ENCODE measurements at places on chromosomes 13 and 19.

- peak; percentile 5 for DNase-seq
These were observed 53.8 kb downstream of the EPS15L1 start for GRCh38 chr19:16417660-16418596.

DNA sequence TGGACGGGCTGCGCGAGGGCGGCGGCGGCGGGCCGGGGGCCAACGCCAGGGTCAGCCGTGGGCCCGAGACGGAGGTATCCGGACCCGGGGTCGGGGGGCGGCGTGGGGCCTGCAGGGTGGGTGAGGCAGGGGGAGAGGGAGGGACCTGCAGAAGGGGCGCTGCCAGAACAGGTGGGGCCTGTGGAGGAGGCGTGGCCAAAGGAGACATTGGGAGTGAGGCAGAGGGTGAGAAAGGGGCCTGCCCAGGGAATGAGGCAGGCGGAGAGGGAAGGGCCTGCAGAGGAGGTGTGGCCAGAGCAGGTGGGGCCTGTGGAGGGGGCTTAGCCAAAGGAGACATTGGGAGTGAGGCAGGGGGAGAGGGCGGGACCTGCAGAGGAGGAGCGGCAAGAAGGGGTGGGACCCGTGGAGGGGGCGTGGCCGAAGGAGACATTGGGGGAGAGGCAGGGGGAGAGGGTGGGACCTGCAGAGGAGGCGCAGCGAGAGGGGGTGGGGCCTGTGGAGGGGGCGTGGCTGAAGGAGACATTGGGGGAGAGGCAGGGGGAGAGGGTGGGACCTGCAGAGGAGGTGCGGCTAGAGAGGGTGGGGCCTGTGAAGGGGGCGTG, 4.2 kb downstream of the PRR36 start:
- DNase-seq = no peak

GRCh38 chr13:40206241-40207000, 460.0 kb downstream of the FOXO1 start:
- peak; percentile 82 for DNase-seq

DNA sequence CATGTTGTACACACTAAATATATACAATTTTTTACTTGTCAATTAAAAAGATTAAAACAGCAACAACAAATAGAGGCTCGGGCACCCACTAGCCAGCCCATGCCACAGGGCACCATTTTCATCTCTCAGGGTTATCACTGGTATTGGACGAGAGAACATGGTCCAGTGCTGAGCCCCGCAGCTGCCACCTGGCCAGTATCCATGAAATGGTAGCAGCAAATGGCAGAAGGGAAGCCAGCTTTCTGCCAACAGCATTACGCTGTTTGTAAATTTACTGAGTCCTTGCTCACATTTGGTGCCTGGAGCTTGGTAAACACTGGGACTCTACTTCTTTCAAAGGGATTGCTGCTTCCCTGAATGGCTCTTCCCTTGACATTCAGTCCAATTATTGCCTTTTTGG, 87.9 kb upstream of the WASF3 start:
- DNase-seq = no peak

GRCh38 chr19:40592170-40592569, 9.0 kb upstream of the LTBP4 start:
- DNase-seq = no peak

GRCh38 chr13:100838387-100838786, 163.8 kb upstream of the TMTC4 start:
- DNase-seq = no peak

DNA sequence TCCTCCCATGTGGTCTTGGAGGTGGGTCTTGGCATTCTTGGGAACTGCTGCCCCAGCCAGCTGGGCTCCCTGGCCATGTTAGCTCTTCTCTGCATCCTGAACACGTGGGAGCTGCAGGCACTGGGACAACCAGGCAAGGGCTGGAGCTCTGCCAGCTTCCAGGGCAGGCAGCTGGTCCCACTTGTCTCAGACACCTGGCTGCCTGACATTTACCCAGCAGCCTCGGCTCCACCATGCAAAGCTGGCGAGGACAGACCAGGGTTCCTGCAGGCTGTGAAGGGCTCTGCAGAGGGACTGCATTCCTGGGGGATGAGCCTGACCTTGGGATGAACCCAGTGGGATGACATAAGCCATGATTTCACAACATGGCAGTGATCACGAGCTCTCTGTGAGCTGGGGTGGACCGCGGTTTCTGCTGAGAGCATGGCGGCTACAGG, 99.0 kb upstream of the TSHZ3 start:
- no peak for DNase-seq

- DNase-seq = no peak
These were observed 100.2 kb downstream of the TEX26 start for GRCh38 chr13:31032528-31033113.

DNA sequence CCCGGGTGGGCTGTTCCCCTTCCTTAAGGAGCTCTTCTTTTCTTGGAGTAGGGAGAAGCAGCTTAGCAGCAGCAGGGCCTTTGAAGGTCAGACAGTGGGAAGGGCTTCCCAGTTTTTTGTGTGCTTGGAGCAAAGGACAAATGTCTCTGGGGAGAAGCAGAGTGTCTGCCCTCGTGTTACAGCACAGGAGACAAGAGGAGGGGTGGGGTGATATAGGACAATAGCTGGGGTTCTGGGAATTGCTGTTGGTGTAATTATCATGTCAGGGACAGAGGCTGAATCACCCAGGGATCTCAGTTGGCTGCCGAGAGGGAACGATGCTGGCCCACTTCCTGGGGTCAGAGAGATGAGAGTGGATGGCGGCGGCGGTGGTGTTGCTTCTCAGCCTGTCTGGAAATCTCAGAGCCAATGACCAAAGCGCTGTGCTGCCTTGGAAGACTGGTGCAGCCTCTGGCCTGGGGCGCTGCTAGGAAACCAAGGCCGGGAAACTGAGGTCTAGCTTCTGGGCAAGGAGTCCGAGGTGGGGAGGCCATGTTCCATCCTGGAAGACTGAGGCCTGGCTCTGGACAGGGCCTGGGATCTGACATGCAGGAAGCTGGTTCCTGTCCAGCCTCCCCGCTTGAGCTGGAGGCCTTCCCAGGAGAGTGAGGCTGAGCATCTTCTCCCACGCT, 1.2 kb downstream of the INAFM1 start:
- DNase-seq = no peak

DNA sequence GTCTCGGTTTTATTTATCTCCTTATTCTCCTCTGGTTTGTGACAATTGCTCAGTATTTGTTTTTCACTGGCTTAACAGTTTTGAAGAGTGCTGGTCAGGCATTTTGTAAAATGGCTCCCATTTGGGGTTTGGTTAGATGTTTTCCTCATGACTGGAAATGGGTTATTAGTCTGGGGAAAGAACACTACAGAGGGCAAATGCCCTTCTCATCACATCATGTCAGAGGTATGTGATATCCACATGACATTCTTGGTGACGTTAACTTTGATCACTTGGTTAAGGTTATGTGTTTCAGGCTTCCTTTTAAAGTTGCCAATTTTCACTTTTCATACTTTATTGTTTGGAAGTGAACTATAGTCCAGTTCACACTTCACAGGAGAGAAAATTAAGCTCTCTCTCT, 74.8 kb upstream of the KLHL1 start:
- no peak for DNase-seq

DNA sequence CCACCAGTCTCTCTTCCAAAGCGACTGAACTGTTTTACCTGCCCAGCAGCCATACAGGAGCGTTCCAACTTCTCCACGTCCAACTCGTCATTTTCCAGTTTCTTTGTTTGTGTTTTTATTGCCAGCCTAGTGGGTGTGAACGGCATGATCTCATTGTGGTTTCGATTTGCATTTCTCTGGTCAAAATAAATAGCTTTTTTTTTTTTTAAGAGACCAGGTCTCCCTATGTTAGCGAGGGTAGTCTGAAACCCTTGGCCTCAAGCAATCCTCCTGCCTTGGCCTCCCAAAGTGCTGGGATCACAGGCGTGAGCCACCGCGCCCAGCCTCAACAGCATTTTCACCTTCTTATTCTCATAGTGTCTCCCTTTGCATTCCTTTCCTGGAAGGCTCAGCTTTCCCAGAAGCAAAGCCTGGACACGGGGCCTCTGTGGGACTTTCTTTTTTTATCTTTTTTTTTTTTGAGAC, 4.2 kb upstream of the JSRP1 start:
- no peak for DNase-seq

GRCh38 chr13:55038230-55038629, 2009.6 kb downstream of the OLFM4 start:
- no peak for DNase-seq

DNA sequence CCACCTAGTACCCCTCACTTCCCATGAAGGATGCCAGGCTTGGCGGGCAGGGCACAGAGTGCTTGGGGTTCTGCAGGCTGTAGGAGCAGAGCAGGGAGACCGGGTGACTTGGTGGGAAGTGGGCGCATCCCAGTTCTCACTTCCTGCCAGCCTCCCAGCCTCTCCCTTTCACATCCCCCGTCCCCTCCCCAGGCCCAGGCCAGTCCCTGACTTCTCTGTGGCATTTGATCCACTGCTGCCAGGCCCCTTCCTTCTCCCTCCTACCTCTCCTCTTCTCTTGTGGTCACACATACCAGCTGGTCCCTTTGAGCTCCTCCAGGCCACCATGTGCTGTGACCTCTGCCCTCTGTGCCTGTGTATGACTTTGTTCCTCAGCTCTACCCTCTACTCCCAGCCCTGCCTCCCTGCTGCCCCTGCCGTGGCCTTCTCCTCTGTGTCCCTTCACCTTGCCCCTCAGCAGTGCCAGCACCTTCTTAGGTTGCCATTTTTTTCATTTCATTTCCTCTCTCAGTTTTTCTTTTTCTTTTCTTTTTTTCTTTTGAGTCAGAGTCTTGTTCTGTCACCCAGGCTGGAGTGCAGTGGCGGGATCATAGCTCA, 19.5 kb downstream of the MYO1F start:
- DNase-seq = no peak

All from keratinocyte (primary cell).